ENCODE measurements at places on chromosomes 1 and 21.

- DNase-seq, result no peak
Observed at GRCh38 chr1:68479501-68479900, 17.4 kb downstream of the DEPDC1 start.

GRCh38 chr1:232906441-232906840 lies 44.0 kb upstream of the NTPCR start:
- DNase-seq, result no peak

DNA sequence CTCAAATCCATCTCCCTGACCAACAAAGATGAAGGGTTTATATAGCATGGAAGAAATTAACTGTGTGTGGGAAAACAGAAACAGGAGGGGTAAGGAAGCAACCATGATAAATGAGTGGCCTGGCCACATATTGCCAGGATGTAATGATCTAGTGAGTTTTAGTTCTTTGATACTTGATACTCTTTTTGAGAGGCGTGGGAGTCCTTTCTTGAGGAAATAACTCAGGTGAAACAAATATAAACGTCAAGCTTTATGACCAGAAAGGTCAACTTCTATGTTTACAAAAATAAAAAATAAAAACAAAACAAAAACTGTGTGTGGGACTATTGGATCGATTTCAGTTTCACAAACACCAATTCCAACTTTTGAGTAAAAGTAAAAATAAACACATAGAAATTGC lies 860.8 kb upstream of the B3GALT2 start:
- DNase-seq, result no peak

DNA sequence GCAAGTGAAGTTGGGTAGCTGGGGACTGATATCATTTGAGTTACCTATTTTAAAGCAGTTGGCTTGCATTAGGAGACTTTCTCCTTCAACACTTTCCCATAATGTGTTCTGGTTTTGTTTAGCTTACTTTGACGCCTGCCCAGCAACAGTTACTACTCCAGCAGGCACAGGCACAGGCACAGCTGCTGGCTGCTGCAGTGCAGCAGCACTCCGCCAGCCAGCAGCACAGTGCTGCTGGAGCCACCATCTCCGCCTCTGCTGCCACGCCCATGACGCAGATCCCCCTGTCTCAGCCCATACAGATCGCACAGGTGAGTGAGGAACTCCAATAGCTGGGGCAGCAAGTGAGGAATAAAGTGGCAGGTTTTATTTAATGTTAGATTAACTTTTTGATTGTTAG lies 144.3 kb downstream of the CD247 start:
- DNase-seq, result no peak

DNA sequence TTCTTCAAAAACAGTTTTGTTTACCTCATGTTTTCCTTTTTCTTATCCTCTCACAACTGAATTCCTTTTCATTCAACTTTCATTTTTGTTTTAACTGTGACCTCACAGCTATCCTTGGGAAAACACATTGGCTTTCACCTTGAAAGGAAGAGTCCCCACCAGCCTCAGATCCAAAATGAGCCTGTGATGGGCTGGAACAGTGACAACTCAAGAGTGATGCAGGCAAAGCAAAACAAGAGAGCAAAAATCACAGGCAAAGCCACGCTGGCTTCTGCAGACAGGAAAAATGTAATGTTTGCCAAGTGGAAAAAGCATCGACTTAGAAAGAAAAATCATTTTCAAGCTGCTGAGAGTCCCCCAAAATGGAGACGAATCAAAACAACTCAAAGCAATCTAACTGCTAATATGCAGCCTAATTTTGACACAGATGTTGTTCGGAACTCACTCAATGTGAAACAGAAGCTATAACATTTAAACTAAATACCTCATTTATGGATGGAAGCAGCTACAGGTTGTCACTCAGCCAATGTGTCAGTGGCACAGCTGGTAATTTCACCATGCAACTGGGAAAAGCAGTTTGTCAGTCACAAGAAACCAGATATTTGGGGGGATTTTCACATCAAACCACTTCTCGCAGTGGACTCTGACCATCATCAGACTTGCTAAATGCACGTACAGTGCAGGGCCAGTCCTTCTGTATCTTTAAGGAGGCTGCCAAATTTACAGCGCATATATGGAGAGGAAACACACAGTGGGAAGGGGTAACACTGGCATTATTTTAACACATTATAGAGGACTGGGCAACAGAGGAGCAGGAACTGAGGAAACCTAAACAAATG lies 50.7 kb downstream of the ALG14 start:
- no peak for DNase-seq
